T1000 (cell line): ENCODE measurements at places on chromosomes 2 and 18.

GRCh38 chr18:3667255-3668137, 217.5 kb downstream of the TGIF1 start:
- DNase-seq: no peak

DNA sequence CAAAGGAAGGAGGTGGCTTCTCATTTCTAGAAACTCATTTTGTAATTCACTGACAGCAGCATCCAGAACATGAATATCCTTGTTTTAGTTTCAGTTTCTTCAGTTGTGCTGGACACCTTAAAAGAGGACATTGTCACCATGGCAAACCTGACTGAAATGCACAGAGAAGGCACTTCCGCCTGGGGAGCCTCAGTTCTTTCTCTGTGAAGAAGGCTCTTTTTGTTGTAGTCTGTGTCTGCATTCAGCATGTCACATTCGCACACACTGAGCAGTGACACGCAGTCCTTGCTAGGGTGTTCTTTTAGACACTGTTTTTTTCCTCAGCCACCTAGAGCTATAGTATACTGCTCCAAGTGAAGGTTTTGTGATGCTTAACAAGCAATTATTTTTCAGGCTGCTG, 9.5 kb upstream of the RPRM start:
- no peak for DNase-seq

GRCh38 chr2:144580521-144581161, 60.7 kb upstream of the ZEB2 start:
- no peak for DNase-seq

DNA sequence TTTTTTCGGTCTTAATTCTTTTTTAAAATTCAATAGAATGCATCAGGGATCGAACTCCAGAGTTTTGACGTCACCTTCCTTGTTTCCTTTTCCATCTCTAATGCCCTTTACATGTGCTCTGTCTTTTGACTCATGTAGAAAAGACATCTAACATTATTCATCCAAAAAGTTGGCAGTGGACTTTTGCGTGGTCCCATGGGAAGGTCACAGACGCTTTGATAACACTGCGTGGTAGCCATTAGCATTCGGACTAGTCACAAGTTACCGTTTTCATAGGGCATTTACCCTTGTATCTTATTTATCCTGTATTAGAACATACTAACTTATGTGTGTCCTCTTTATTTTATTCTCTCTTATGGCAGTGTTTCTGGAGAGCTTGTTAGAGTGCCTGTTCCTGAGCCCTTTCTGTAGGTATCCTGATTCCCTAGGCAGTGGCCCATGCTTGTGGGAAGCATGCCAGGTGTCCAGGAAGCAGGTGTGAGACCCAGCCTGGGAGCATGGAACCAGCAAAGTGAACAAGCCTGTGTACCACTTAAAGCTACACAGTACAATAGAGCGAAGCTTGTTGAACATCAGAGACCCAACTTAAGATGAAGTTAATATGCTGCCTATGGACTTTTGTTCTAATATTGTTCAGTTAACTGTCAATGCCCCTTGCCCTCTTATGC, 73.6 kb upstream of the RBM44 start:
- no peak for DNase-seq

GRCh38 chr2:150174971-150175421, 312.5 kb downstream of the RND3 start:
- DNase-seq: no peak

- DNase-seq: no peak
Measured at GRCh38 chr2:163757814-163758213, 22.0 kb upstream of the FIGN start.
